ENCODE measurements at places on chromosomes 6 and 20.

GRCh38 chr6:56416247-56416646 is 168.9 kb upstream of the COL21A1 start:
- DNase-seq, result no peak

- no peak for DNase-seq
These were observed 143.1 kb downstream of the ADGRG6 start for GRCh38 chr6:142444881-142445301.

GRCh38 chr6:110468731-110469130 is 7.7 kb downstream of the SLC22A16 start:
- DNase-seq, result no peak

DNA sequence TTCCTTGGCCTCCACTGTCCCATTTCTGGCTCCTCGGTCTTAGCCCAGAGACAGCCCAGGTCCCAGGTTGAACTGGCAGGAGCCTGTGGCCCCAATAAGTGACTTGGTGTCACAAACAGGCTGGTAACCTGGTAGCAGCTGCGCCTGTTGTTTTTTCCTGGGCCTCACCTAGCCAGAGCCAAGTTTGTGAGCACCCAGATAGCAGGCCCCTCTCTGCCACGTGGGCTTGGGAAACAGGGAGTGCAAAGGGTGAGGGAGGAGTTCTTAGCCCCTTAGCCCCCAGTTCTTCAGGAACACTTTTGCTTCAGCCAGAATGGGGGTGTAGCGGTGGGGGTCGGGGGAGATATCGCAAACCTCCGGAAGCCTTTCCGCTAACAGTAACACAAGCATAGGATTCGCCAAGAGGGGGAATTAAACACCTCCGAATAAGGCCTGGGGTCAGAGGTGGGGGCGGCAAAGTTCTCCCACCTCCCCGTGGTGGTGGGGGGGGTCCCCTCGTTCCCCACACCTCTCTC is 760 bp downstream of the C6orf132 start:
- no peak for DNase-seq

DNA sequence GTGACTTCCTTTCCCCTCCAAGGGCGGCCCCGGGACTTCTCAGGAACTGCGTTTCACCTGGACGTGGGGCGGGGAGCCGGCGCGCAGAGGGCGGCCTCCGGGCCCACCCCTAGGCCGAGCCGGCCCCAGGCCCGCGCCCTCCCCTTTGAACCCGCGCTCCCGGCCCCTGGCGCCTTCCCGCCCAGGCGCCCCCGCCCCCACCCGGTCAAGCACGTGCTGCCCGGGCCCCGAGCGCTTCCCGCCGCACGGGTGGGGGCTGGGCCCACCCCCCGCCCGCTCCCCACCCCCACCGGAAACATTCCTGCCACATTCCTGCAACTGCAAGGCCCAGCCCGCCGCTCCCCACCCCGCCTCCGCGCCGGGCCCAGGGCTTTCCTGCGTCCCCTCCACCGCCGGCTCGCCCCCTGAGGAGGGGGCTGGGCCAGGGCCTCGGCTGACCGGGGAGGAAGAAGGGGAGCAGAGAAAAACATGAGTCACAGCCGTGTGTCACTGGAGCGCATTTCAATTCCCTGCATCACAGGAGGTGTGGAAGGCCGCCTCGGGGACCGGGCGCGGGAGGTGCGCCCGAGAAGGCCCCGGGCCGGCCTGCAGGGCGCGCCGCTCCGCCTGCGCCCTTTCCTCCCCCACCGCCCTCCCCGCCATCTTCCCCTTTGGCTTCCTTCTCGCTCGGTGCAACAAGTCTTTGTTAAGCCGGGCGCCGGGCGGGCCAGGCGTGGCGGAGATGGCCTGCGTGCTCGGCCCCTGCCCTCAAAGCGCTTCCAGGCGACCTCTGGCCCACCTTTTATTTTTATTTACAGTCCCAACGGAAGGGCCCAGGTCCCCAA is 1.2 kb upstream of the HMGA1 start:
- DNase-seq, result no peak

- no peak for DNase-seq
These were observed 3.9 kb upstream of the ZNF831 start for GRCh38 chr20:59159493-59160376.

- DNase-seq, result no peak
These were observed 772 bp downstream of the SESN1 start for GRCh38 chr6:109093732-109094415.

DNA sequence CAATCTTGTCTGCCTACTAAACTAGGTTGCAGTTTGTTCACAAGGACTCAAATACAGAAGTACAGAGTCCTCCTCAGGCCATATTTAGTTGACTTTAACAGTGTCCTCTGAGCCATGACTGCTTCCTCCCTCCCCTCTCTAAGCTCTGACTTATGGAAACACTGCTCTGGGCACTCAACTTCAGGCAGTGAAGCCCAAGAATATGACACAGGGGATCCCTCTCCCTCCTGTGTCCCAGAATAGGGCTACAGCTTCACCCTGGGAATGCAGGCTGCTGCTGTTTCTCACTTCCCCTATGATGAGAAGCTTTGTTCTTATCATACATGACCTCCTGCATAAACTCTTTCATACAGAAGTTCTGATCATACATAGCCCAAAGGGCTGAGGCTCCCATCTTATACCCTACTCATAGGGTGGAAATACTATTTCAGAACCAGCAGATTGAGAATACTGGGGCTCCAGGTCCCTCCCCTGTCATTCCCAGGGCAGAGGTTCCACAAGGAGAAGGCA is 97.3 kb upstream of the UST start:
- no peak for DNase-seq

DNA sequence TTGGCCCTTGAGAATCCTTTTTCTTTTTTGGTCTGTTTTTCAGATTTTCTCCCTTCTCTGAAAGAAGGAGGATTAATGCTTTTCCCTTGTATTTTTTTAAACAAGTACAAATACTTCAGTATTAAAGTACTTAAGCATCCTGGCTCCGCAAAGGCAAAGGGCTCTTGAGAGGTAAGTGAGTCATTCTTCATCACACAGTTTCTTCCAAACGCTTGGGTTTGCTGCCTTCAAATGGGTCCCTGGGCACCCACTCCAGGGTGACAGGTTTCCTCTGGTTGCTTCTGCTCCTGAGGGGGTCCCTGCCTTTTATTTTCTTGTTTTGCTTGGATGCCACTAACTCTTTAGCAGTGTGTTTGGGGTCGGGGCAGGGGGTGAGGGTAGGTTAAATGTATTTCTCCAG is 437.1 kb downstream of the PTPRT start:
- DNase-seq, result no peak

DNA sequence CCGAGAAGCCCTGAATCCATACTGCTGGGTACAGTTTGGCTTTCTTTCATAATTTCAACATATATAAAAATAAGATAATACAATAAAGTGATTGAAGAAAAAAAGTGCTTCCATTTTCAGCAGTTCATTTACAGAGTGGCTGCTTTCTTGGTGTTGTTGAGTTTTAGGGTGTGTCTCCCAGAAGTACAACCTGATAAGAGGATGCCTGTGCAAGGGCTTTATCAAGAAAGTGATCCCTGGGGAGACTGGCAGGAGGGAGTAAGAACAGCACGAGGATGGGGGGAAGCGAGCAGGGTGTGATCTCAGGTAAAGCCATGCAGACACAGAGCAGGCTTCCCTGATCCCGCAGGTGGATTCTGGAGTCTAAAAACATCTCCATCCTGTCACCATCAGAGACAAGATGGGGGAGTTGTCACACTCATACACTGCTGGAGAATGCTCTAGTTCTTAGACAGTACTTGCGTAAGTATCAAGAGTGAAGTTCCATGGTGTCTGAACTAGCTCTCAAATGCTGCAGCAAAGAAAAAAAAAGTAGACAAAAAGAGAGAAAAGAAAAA is 395.9 kb downstream of the CDH26 start:
- no peak for DNase-seq

DNA sequence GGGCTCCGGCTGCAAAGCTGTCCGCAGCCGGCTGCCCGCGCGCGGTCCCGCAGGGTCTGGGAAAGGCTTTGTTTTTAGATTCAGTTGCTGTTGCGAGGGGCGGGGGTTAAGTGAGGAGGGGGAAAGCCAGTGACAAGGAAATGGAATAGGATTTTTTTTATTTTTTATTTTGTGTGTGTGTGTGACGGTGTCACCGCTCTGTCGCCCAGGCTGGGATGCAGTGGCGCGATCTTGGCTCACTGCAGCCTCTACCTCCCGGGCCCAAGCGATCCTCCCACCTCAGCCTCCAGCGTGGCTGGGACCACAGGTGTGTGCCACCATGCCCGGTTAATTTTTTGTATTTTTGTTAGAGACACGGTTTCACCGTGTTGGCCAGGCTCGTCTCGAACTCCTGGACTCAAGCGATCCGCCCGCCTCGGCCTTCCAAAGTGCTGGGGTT is 615 bp upstream of the UBE2J1 start:
- DNase-seq, result no peak

DNA sequence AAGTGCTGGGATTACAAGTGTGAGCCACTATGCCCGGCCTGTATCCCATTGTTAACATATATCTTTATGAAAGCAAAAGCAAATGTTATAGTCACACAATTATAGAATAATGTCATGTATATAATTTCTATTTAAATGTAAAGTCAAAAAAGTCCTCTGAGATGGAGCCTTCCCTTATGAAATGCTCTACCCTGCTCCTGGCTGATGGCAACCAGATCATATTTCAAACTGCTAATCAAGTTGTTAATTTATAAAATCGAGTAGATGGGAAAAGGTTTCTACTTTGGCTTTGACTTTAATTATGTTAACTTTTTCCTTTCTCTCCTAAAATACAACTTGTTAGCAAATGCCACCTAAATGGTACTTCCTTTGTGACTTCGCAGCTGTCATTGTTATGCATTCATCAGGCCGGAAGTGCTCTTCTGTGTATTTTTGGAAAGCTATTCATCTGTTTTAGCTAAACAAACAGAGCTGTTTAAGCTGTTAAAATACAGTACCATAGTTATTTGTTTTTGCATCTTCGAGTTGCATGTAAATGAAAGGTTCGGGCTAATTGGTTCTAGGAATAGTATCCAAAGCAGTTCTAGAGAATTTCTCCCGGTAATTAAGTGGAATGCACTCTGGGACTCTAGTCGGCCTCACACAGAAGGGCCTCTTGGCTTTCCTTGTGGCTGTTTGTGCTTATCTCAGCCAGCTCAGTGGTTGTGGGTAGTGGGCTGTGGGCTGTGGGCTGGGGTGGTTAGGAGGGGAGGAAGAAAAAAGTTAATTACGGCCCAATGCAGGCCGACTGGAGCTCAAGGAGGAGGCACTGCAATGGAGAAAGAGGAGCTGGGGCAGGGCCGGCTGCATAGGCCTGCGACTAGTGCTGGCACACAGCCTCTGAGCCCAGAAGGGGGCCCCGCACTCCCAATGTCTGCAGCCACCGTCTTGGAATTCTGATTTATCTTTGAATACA is 34.8 kb downstream of the SLC35D3 start:
- no peak for DNase-seq

DNA sequence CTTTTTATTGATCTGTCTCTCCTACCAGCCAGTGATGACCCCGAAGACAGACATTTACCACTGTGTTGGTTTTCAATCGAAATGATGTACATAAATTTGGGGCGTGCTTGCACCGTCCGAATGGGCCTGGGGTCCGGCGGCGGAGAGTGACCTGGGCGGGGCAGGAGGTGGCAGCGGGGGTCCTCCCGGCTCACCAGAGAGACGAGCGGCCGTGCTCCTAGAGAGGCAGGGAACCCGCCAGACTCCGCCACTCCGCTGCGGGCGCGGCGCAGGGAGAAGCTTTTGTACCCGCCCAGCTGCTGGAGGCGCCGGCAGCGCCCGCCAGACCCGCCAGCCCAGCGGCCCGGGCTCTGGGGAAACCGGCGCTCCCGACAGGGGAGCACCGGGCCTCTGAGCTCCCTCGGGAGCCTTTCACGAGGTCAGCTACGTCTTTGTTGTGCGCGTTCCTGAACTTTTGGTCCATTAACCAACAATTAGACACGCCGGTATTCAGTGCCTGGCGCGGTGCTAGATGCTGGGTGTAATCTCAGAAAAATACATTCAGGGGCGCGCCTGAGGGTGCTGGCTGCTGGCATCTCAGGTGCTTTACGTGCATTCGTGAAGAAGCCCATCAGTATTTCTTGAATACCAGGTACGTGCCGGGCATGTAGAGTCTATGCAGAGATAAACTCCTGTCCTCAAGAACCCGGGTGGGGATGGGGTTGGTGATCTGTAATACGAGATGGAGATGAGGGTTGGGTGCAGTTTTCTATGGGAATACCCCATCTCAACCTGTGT is at the start of gene PGBD1:
PGBD1 (plus strand) TSS at position 285 of the 777 bp plus-strand sequence. CDS start 2,242 bp downstream, outside the sequence.
- DNase-seq, result no peak

DNA sequence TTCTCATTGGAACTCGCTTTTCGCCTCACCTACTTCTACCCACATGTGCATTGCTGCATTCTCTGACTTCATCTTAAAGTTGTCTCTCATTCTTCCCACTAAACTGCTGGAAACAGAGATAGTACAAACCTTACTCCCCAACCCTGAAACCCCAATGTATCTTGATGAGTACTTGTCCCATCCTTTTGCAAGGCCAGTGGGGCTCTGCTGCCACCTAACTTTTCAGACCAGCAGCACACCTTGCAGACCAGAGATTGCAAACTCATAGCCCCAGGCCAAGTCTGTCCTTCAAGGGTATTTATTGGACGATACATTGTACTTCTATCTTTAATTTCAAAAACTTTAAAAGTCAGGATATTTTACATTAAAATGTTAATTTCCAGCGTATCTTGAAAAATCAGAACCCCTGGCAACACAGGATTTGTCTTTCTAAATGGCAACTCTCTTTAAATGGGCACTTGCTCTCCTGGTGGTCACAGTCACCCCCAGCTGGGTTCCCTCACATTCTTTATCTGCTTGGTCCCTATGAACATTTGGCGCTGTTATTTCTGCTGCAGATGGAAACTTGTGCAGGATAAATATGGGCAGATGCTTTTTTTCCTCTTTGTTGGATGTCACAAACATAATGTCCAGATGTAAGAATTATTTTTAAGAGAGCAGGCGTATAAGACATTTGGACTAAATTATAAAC is 83.9 kb downstream of the SOD2 start:
- no peak for DNase-seq

DNA sequence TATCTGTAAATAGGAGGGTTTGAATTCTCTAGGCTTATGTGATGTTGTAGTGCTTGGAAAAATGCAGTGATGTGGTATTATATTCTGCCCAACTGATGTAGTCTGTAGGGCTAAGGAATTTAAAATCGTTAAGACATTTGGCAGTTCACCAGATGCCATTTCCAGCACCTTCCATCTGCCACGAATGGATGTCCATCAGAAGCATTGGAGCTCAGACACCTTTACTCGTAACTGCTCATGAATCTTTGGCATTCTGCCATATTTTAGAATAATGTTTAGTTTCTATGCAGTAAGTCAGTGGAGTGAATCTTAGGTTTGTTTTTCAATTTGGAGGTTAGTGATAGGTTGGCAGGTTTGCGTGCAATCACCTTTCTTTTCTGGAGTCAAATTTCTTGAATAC is 2.4 kb upstream of the SYTL3 start:
- no peak for DNase-seq

Data from stimulated activated CD4-positive, alpha-beta T cell treated with anti-CD3 and anti-CD28 coated beads, Interleukin-1b, Interleukin-23, amount 100 ng/mL, for 24 hours (primary cell).